ENCODE measurements at places on chromosomes 2 and 18.

GRCh38 chr18:48923746-48924629, 26.8 kb downstream of the SMAD7 start:
- DNase-seq, result no peak

GRCh38 chr2:26605195-26605998, 35.8 kb downstream of the CIB4 start:
- no peak for DNase-seq

GRCh38 chr2:231891514-231891905, 34.7 kb downstream of the NPPC start:
- DNase-seq, result no peak

DNA sequence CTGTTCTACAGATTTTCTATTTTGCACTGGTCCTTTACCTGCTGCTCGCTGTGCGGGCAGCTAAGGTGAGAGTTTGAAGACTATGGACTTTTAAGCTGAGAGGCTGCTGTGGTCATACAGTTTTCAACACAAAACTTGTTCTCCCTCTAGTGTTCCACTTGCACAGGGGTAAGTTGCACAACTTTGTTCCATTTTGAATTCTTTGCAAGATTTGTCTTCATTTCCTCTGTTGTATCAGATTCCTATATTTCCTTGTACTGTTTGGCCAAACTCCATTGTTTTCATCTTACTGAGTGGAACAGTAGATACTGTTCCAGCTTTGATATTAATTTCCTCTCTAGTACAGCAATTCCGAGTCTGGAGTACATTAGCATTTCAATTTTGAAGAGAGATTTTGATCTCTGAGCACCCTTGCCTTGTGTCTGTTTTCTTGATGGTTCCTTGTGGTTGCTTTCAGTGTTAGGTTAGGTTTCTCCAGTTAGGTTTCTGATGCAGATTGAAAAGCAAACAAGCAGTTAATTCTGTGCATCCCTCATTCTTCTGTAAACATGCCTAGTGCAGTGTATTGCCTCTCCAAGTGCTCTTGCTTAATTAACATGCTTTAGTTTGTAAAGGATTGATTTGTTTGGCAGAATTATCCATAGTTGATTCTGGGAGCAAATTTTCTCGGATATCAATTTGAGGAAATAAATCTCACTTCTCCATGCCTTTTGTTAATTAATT, 188.8 kb downstream of the PTPRM start:
- no peak for DNase-seq

- DNase-seq, result no peak
Observed at GRCh38 chr18:56353663-56354260, 284.6 kb downstream of the TXNL1 start.

DNA sequence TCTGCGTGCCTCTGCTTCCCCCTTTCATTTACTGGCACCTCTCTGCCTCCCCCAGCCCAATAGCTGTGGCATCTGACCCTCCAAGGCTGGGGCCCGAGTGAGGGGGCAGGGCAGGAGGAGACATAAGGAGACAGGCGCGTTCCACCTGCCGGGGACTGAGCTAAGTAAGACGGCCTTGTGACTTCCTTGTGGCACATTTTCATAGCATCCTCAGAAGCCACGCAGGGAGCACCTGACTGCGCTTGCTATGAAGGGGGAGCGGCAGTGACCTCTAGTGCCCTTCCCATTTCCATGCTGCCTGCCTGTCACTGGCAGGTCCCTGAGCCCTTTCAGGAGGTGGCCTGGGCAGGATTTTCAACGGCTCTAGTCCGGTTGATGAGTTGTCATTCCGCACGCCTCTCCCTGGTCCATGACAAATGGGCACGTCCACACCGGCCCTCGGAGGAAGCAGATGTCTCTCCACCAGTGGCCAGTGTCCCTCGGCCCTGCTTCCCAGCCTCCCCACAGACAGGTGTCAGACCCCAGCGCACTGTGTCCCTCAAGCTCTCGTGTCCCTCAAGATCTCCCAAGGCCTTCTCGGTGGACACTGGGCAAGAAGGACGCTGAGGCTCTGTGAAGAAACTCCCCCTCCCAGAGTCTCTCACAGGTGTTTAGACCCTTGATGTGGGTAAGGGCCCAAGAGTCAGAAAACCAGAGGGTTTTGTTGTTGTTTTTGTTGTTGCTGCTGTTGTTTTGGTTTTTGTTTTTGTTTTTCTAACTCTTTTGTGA, 42.7 kb downstream of the CYP26B1 start:
- DNase-seq, result no peak

DNA sequence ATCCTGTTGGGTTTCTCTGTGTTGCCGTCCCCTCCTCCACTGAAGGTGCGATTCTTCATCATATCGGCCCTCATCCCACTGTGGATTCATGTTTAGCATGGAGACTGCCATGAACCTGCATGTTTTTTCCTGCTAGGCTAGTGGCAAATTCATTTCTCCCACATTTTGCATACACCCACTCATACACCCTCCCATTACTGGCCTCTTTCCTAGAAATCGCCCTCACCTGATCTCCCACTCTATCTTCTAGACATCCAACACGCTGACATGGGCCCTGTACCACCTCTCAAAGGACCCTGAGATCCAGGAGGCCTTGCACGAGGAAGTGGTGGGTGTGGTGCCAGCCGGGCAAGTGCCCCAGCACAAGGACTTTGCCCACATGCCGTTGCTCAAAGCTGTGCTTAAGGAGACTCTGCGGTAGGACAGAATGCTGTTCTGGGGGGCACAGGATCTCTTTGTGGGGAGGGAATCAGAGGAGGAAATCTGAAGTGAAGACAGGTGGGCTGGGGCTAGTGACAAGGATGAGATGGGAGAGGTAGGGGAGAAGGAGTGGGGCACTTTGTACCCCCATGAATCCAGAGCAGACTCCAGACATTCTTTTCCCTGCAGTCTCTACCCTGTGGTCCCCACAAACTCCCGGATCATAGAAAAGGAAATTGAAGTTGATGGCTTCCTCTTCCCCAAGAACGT, 17.7 kb downstream of the PRKAG3 start:
- DNase-seq, result no peak

GRCh38 chr2:160431441-160431840, 62.2 kb downstream of the RBMS1 start:
- no peak for DNase-seq

DNA sequence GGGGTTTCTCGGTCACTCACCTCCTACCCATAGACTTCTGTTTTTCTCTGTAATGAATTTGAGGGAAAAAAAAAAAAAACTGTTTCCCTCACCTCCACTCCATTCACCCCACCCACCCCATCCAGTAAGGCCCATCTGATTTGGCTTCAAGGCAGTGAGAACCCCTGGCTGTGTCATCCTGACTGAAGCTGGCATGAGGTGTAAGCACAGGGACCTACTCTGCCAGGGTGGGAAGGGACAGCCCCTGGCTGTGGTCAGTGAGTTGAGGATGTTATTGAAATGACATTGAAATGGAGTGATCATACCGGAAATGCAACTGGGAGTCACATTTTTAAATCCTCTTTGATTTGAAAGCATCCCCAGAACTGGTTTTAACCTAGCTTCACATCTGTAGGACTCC, 19.1 kb upstream of the BCL2L11 start:
- no peak for DNase-seq

- DNase-seq, result no peak
Observed at GRCh38 chr2:74548285-74548899, 5.3 kb downstream of the LOXL3 start.

- DNase-seq, result no peak
Observed at GRCh38 chr2:197152451-197153228, 157.9 kb downstream of the ANKRD44 start.

DNA sequence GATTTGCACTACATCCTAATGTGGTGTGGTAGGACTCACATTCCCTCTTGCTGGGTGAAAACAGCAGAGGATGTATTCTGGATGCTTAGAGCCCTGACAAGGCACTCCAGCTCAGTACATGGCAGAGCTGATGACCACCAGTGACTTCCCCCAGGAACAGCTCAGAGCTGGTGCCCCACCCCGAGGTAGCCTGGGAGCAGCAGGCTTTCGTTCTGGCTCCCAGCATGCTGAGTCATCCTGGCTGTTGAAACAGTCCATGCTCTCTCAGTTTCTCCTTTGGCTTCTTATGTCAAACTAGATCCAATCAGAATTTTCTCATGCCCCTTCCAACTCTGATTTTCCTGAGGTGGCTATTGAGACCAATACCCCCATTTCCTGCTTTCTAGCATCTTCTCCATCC, 438.2 kb downstream of the NBAS start:
- no peak for DNase-seq

GRCh38 chr18:63271148-63271547, 48.4 kb downstream of the BCL2 start:
- DNase-seq, result no peak

- DNase-seq, result no peak
Observed at GRCh38 chr2:63500398-63500797, 87.9 kb downstream of the WDPCP start.

DNA sequence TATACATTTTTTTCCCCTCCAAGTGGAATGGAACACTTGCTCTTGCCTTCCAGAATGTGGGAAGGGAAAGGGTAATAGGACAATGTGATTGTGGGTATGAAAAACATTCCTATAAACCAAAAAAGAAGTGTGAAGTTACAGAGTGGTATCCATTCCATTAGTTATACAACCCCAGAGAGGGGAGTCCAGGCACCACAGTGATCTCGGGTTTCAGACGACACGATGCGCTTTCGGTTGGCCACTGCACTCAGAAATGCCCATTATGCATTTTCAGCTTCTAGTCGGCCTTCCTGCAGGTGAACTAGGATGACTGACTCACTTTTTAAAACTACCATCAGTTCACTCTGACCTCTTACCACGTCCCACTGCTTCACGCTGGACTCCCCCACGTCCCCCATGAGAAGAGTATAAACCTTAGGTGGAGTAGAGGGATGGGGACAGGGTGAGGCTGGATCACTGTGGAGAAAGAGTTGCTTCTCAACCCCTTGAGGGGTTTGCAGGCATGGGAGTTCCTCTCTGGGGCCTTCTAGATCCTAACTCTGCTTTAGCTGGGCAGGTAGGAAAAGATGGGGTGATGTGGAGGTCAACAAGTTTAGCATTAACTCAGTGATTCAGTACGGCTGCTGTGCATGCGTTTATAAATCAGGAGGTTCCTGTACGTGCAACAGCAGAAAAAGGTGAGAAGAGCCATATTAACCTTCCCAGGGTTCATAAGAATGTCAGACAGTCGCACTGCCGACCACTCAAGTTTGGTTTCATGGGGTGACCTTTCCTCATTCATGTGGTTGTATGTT, 50.5 kb downstream of the ZNF532 start:
- DNase-seq, result no peak

GRCh38 chr2:106649306-106649705, 162.1 kb downstream of the CD8B2 start:
- no peak for DNase-seq

DNA sequence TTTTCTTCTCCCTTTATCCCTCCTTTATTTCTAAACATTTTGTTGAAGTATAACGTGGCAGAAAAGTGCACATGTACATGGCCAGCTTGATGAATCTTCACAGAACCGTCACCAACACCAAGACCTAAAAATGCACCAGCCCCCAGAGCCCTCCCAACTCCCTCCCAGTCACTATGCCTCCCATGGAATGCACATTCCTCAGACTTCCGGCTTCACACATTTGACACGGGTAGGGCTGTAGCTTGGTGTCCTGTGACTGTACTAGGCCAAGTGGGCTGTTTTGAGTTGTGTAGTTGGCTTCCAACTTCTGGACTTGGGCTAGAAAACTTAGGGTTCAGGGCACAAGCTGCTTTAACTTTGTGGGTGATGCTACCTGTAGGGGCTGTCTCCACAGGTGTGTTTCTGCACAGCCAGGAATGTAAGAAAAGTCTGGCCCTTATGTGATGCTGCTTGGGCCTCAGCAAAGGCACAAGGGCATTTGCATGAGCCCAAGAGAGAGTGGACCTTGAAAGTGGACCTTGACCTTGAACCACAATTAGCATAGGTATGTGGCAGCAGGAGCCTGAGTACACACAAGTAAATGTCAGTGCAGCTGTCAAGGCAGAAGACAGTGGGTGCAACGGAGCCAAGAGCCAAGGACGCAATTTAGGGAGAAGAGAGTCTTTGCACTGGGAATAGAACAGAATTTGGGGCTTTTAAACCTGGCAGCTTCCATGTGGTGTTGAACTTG, 78.4 kb downstream of the SEPTIN10 start:
- no peak for DNase-seq

GRCh38 chr18:62245699-62246098, 58.6 kb downstream of the RELCH start:
- no peak for DNase-seq

GRCh38 chr2:184564092-184564491, 34.2 kb upstream of the ZNF804A start:
- DNase-seq, result no peak

GRCh38 chr2:80080957-80081356, 223.6 kb downstream of the LRRTM1 start:
- DNase-seq, result no peak

- no peak for DNase-seq
Observed at GRCh38 chr18:58496231-58496630, 132.7 kb downstream of the ALPK2 start.

DNA sequence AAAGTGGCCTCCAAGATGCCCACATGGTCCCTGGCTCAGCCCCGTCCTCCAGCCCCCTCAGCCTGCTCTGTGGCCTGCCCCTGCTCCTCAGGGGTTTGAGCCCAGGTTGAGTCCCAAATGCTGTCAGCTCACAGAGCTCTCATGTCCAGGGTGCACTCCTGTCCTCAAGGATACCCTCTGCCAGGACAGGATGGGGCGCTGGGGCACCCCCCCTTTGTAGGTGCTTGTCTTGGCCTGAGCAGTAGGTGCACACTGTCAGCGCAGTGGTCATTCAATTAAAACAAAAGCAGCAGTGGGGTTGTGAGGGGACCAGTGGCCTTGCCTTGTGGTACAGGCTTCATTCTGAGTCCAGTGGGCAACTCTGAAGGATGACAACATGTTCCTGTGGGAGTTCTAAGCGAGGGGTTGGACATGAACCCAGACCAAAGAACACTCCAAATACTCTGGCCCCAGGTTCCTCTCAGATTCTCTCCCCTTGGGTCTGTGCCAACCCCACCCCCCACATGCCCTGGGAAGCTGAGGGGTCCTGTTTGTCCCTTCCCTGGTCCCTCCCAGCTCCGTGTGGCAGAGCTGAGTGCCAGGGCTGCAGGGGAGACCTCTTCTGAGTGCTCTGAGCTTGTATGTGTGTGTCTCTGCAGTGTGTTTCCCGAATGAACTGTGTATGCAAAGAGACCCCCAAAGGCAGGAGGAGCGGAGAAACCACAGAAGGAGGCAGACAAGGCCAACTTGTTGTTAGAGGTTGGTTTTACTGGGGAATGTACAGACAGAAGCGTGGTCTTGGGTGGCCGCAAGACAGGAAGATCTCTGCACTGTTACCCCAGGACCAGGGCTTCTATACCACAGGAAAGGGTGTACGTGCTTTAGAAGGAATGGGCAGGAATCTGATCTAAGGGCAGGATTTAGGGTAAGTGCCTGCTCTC, 155.6 kb upstream of the HS6ST1 start:
- DNase-seq, result no peak

All from stimulated activated CD8-positive, alpha-beta memory T cell treated with anti-CD3 and anti-CD28 coated beads, Interleukin-15, amount 100 ng/mL, for 24 hours (primary cell).